ENCODE measurements at places on chromosomes 2 and 18.

GRCh38 chr2:237669628-237670392 is 42.4 kb downstream of the LRRFIP1 start:
- DNase-seq: no peak

DNA sequence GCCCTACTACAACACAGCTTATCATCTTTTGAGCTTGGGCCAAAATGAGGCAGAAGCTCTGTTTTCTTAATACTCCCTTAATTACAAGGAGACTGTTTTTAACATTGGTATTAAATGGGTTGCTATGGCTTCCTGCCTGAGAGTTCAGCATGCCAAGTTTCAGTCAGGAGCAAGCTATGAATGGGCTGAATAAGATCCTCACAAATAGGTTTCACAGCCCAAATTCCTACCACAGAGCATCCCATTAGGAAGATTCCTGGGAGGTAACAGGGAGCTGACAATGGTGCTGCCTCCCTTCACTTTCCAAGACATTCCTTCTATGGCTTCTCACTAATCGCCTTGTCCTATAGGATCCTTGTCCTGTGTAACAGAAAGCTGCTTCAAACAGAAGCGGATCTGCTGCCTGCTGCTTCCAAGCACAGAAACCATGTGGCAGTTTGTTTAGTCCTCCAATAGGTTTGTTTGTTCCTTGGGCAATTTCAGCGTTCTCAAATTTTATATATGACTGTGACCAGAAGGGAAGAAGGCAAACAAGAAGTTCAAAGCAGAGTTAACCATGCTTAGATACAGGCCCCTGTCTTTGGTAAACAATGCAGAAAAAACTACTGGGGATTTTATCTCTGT is 70.9 kb downstream of the NCKAP5 start:
- no peak for DNase-seq

DNA sequence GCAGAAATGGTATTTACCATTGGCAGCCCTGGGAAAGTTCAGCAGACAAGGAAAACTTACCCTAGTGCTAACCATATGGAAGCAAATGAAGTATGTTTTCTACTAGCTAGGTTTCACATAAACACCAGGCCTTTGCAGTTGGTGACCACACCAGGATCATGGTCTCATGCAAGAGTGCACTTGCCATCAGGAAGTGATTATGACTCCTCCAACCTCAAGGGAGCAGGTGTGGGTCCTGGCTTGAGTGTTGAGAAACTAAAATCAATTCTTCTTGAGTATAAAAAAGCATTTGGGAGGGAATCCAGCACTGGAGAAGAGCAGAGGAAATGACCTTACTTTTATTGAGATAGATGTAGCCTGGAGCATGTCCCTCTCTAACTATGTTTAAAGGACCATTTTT is 56.8 kb upstream of the SPAG16 start:
- DNase-seq: no peak

DNA sequence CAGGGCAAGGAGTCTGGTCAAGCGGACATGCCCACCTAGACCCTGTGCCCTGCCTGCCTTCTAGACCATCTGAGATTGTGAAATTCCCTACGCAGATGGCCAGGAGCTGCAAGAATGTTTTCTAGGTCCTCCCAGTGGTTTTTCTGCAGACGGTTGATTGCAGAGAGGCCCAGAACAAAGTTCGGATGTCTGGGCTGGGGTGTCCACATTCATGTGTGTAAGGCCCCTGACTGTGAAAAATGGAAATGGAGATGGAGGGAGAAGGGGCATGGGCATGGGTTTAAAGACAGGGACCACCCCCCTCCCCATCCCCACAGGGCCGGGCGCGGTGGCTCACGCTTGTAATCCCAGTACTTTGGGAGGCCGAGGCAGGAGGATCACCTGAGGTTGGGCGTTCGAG is 11.8 kb downstream of the ARHGAP25 start:
- DNase-seq: no peak

- no peak for DNase-seq
Observed at GRCh38 chr18:55179425-55179824, 220.2 kb upstream of the CCDC68 start.

GRCh38 chr2:20223407-20224163 is 1.3 kb downstream of the SDC1 start:
- no peak for DNase-seq

DNA sequence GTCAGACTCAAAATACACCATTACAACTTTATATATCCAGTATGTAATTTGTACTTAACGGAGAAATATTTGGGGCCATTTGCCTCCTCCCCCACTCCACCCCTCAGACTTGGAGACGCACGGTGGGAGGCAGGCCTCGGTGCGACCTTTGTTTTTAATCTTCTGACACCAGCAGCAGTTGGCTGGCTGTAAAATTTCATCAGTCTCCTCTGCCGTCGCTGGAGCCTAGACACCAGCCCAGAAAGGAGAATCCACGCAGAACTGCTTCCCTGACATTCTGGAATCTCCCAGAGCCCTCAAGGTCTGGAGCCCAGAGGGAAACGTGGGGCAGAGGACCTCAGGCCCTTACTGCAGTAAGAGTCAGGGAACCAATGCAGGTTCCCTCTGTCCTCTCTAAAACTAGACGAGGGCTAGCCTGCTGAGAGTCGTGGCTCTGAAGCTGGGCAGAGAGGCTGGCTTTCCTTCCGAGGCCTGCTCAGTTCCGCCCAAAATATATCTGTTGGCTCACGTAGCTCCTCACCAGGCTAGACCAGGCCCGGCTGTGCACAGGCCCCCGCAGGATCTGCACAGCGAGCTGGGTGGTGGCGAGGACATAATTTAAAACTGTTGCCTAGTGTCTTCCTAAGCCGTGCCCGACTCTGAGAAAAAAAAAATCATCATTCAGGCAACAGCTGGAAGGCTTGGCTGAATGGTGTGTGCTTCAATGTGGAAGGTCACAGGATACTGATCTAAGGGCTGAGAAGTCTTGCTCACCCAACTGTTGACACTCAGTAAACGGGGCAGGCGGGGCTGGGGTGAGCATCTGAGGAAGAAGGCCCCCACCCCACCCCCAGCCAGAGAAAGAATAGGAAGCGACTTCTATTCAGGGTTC is 40.4 kb downstream of the EN1 start:
- no peak for DNase-seq

- no peak for DNase-seq
Observed at GRCh38 chr2:218260742-218261422, at the start of gene GPBAR1. Gene GPBAR1, plus strand, starts transcription at chr2:218261015. Its CDS starts 1,710 bp downstream, at chr2:218262725.
